Stimulated activated CD8-positive, alpha-beta memory T cell treated with anti-CD3 and anti-CD28 coated beads, Interleukin-15, amount 100 ng/mL, for 48 hours (primary cell): ENCODE measurements at places on chromosomes 6 and 20.

DNA sequence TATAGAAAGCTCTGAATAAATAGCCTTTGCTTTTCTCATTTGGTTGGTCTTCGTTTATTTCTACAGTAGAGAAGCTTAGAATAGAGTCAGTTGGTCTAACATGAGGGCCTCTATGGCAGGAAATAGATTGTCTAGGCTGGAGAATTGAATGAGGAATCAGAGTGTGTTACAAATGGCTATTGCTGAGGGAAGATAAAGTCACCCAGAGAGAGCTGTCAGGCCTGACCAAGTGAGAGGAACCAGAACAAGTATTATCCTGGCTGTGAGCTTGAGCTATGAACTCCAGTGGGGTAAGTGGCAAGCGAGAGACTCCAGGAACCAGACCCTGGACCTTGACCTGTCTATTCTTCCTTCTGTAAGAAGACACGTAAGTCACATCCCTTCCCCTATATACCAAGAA, 353.1 kb downstream of the CD83 start:
- no peak for DNase-seq

DNA sequence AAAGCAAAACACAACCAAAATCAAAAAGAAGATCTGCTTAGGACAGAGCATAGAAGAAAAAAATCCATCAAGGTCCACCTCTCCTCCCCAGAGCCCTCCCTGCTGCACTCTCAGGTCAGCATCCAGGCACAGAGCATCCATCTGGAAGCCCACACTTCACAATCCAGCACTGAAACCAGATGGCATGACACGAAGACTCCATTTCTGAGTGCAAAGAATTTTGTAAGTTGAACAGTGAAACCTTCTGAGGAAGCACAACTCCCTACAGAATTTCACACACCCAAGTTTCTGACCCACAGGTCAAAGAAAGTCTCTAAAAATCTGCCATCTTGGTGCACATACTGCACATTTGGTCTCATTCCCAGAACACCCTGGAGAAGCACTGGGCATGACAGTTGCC, 128.8 kb upstream of the STXBP5 start:
- DNase-seq = no peak

DNA sequence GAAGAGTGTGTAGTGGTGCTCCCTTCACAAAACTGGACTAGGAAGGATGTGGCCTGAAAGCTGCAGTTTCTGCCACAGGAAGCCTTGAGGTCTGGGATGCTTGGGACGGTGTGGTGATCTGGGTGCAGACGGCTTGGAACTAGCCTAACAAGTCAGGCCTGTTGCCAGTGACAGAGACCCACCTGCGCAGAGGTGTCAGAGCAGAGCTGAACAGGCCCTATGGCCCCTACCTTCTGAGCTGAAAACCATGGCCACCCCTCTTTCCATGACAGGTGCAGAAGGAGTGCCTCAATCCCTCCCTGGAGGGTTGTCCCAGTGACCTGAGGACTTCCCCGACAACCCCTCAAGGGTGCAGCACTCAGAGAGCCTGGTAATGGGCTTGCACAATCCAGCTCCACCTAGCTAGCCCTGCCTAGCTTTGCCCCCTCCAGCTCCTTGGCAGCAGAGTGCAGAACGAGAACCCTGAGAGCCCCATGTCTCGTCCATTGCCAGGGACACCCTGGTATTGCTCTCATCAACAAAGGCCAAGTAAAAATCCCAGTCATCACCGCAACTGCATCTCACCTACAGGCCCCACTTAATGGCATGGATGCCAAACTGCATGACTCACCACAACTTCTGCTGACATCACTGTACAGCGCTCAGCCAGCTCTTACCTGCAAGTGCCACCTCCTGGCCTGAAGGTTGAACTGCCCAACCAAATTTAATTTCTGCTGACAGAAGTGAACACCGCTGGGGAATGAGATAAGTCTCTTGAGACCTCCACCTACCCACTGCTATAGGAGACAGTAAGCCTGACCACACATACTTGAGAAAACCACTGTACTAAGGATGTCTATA, 563.1 kb downstream of the TFAP2A start:
- DNase-seq = no peak

DNA sequence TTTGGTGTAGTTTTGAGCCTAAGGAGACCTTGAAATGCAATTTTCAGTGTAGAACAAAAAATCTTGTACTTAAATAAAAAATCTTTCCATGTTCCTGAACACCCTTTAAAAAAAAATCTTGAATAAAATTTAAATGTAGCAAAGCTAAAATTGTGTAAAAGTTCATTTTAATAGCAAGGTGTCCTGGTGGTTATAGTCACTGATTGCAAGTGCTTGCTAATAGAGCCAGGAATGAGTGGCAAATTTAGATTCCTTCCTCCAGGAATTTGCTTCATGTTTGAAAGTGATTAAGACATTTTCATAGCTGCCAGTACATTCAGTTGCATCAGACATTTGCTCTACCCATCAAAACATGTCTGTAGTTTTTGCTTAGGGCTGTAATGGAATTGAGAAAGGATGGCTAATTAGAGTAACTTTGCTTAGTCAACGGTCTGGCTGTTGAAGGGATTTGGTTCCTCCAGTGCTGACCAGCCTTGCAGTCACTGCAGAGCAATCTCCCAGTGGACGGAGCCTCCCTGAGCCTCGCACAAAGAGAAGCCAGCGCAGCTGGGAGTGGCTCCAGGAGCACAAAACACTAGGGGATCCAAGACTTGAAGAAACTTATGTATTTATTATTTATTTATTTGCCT, 36.5 kb downstream of the AKAP12 start:
- no peak for DNase-seq

DNA sequence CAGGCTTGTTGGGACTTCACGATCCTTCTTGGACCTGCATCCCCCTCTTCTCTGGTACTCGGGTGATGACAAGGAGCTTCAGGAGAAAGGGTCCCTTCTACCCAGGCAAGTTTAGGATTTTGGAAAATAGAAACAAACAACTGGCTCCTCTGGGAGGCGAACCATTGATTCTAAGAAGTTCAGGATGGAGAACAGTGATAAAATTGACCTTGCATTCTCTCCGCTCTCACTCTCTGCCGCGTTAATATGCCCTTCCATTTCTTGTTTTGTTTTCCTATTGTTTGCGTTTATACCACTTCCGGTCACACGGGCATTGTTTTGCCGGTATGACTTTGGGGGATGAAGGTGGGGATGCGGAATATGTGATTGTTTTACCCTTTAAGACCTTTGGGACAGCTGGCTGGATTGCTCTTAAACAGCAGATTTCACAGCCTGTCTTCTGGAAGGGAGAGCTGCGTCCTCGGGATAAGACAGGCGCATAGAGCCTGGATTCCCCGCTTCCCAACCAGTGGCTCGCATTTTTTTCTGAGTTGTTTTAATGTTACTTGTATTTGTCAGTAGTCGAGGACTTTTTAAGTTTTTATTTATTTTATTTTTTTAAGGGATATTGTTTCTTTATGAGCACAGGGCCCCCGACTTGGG, 144.3 kb upstream of the ZNF184 start:
- DNase-seq = no peak

- DNase-seq = no peak
Observed at GRCh38 chr6:167112421-167112820, 10.5 kb upstream of the CCR6 start.

DNA sequence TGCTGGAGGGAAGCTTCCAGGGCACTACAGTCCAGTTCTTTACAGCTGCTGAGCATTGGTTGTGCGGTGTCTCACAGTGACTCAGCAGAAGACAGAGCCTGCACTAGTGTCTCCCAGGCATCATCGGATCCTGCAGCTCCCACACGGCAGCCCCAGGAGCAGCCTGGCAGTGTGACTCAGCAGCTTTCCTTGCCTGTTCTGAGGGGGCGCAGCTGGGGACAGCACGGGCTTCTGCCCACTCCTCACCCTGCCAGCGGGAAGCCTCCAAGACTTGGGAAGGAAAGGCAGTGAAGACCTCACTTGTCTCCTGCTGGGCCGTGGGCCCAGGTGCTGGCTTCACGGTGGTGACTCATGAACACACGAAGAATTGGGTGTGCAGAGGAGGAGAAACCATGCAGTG, 165.4 kb downstream of the SYNDIG1 start:
- no peak for DNase-seq

DNA sequence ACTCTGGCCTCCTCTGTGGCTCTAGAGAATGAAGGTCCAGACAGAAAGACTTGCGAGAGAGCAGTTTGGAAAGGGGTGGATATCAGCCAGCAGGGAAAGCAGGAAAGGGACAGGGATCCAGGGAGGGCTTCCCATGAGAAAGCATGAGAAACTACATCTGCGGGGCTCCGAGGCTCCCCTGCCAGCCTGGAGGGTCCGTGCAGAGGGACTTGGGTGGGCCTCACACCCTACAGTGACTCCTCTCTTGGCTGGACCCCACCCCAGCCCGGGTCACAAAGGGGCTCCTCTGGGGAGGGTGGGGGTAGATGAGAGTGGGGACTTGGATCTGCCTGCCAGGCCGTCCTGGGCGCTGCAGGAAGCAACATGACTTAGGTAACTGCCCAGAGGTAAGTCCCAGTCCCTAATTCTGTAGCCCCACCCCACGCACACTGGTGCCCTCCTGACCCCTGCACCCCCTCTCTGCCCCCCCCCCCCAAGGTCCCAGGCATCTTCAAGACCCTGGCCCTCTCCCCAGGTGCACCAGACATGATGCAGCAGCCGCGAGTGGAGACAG, at the start of gene TMEM239:
TMEM239 (plus strand) TSS at position 335 of the 553 bp plus-strand sequence; CDS start at position 526, 191 bp downstream.
- no peak for DNase-seq

- no peak for DNase-seq
Observed at GRCh38 chr6:166596776-166597507, 10.5 kb upstream of the RAMACL start.

GRCh38 chr6:139126255-139126654, 8.6 kb upstream of the HECA start:
- DNase-seq = no peak

- no peak for DNase-seq
Observed at GRCh38 chr6:22605736-22606135, 36.4 kb downstream of the HDGFL1 start.

GRCh38 chr6:161244725-161245124, 29.1 kb downstream of the AGPAT4 start:
- DNase-seq = no peak

DNA sequence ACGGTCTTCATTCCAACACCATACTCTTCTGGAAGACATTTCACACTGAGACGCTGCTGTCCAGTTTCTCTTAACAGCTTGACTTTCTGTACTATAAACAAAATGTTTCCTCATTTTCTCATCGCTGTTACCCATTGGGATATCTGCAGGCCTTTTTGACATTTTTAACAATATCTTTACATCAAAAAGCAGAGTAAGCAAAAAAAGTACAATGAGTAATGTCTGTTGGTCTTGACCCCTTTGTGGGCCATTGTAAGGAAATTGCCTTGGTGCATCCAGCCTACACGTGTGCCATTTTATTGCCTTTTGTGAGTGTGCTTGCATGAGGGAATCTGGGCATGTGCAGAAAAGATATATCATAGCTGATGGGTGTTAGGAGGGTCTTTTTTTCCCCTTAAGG, 129.1 kb upstream of the MANEA start:
- DNase-seq = no peak

GRCh38 chr6:73803562-73804241, 107.7 kb downstream of the CD109 start:
- DNase-seq = no peak

DNA sequence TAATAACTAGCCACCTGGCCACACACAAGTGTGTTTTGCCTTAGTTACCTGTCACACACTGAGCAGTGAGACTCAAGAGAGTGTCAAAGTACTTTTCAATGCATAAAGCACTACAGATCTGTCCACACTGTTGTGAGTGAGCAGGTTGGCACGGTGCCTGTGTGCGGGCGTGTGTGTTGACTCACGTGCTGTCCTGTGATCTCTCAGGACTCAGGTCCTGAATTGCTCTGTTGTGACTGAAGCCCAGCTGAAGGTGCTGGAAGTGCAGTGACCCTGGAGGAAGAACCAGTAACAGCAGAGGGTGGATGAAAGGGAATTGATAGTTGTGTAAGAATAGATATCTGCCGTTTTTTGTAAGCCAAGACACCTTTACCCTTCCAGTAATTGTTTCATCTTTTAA, 18.3 kb downstream of the SLC16A10 start:
- no peak for DNase-seq

GRCh38 chr6:45047573-45047972, 280.6 kb upstream of the RUNX2 start:
- no peak for DNase-seq

GRCh38 chr6:17493286-17493685, 99.9 kb downstream of the CAP2 start:
- DNase-seq = no peak

- no peak for DNase-seq
Observed at GRCh38 chr6:42211726-42212125, 5.9 kb downstream of the MRPS10 start.

DNA sequence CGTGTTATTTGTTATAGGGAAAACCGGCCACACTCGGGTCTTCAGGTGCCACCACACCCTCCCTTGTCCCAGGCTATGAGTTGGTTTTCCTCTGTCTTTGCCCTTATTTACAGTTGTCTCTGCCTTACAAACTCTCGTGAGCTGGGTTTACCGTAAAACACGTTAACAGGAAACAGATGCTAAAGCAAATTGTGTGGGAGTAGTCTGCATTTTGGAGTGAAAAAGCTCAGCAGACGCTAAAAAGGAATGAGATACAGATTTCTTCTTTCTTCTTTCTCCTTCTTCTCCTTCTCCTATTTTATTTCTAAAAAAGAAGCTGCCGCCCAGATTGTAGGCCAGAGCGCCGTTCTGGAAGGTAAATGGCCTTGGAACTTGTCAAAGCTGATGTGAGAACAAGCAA, 51.9 kb downstream of the APCDD1L start:
- DNase-seq = no peak

DNA sequence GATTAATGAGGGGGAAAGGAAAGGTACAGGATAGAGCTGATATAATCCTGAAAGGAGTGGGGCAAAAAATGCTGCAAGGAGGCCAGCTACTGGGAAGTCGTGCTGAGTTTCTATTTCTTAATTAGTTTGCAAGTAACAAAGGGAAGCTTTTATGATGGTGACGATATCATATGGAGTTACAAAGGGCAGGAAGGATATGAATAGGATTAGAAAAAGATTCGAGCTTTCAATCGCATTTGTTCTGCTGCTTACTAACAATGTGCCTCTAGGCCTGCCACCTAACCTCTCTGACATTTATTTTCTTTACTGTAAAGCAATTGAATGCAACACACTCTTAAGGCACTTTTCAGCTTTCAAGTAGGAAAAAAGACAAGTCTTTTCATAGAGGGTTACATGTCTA, 219.2 kb downstream of the CLVS2 start:
- no peak for DNase-seq

- no peak for DNase-seq
Observed at GRCh38 chr6:82910820-82911219, 154.8 kb downstream of the UBE3D start.

DNA sequence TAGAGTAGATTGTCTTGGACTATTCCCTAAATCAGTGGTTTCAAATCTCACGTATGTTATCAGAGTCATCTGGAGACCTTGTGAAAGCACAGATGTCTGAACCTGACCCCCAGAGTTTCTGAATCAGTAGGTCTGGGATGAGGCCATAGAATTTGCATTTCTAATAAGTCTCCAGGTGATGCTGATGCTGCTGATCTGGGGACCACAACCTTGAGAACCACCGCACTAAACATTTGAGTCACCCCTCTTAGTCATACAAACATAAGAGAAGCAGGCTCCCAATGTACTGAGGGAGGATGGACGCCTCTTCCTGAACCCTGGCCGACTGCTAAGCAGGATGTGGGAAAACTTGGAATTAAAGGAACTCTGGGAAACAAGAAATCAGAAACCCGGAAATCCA, 187.8 kb upstream of the PRDM1 start:
- DNase-seq = peak; percentile 20
